Thoracic aorta (tissue), 2 donors: ENCODE measurements at places on chromosomes 1 and 21.

DNA sequence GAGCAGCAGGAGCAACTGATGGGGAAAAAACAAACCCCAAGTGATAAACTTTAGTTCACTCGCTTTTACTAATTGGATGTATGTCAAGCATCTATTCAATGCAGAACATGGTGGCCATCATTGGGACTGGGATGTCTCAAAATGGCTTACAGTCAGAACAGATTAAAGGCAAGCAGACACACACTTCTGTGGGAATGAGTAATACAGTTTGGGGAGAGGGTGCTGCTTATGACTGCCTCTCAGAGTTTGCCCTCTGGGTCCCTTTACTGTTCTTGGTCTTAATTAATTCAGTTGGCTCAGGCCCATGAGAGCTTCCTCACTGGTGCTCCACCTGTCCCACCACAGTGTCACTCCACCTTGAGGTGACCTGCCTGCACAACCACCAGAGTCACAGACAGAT, 119.5 kb downstream of the TBX19 start:
- no peak for DNase-seq

GRCh38 chr1:18939398-18940302, 16.8 kb downstream of the IFFO2 start:
- DNase-seq: no peak

- no peak for DNase-seq
Measured at GRCh38 chr1:222914861-222915632, 100.2 kb downstream of the DISP1 start.

DNA sequence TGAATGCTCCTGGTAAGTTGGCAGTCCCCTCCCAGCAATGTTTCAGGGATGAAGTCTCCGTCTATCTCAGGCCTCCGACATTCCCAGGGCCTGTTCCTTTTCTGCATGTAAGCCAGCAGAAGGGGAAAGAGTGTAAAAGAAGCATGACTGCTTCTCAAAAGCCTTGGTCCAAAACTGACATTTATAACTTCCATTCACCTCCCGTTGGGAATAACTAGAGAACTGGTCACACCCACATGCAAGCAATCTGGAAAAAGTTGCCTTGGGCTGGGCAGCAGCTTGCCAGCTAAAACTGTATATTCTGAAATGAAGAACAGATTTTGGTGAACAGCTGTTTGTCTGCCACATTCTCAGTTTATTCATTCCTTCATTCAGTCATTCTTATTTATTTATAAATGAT, 24.2 kb upstream of the NPL start:
- DNase-seq: no peak

DNA sequence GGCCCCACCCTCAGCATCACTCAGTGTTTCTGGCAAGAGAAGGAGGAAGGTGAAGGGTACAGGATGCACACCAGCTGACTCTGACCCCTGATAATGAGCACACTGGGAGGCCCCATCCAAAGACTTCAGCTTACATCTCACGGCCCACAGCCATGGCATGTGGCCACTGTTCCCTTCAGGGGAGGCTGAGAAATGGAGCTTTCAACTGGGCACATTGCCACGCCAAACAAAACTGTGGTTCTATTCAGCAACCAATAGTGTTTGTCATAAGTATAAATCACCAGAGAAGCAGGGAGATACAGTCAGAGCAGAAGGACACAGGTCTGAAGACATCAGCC, 12.7 kb upstream of the TRAF3IP3 start:
- DNase-seq: no peak
